SK-N-SH (cell line): ENCODE measurements at places on chromosomes 2 and 18.

- no peak for DNase-seq
Observed at GRCh38 chr2:64781711-64782390, 128.1 kb upstream of the SERTAD2 start.

- no peak for DNase-seq
Observed at GRCh38 chr2:241961454-241961853, 91.9 kb downstream of the RTP5 start.

DNA sequence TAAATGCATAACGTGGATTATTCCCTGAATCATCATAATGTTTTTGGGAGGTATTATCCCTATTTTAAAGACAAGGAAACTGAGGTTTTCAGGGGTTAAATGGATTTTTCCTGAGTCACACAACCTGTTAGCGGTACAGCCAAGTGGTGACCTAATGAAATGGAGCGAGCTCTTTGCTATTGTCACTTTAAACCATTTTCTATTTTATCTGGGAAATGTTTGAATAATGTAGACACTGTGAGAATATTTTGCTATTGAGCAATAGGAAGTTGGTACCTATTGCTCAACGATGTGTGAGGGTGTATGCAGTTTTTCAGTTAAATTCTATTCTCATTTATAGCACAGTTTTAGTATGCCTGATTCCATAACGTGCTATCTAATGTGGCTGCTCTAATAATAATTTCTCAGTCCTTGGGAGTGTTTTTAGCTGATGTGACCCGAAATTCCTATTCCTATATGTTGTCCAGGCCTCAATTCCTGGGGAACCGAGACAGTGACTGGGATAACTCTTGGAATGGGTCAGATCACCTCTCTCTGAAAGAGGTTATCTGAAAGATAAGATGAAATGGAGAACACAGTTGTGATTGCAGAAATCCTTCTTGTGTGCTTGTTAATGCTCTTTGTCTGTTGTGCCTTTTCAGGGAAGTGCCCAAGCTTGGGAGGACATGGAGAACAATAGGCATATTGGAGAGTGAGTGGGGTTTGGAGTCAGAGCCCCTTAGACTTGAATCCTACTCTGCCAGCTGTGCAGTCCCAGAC, 38.4 kb downstream of the ABCB11 start:
- no peak for DNase-seq

GRCh38 chr2:26190369-26190768, 17.5 kb downstream of the GAREM2 start:
- peak; percentile 20 for DNase-seq

- DNase-seq: no peak
Observed at GRCh38 chr18:9135912-9136314, 668 bp upstream of the ANKRD12 start.

GRCh38 chr18:79877163-79878091, 74.0 kb downstream of the SLC66A2 start:
- peak; percentile 52 for DNase-seq

DNA sequence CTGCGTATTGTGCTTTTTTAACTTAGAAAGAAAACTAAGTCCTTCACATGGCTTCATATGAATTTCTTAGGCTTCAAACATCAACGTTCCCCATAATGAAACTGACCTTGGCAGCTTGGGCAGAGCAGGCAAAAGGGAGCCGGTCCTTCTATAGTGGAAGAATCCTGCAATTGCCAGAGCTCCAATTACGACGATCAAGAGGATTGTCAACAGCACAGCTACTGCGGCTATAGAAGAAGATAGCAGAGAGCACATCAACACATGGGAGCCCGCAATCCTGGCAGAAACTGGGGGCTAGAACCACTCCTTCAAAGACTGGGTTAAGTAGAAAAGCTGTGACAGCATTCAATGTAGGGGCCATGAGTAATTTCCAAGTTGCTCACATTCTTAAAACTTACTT, 69.8 kb downstream of the DHRS9 start:
- DNase-seq: no peak

- DNase-seq: peak; percentile 19
Observed at GRCh38 chr2:165401285-165401852, 68.1 kb upstream of the CSRNP3 start.

GRCh38 chr2:95530734-95531133, 46.2 kb upstream of the TRIM43B start:
- no peak for DNase-seq

DNA sequence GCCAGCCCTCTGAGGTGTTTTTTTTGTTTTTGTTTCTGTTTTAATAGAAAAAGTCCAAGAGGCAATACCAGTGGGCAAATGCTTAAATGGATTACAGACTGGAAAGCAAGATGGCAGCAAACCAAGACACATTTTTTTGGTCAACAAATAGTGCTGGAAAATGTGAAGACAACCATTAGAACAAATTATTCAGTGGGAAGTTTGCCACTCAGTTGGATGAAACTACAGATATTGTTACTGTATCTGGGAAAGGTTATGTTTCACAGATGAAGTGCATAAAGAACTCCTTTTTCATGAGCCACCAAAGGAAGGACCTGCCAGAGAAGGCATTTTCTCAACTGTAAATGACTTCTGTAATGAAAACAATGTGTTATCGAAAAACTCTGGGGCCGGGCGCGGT, 93.0 kb upstream of the ODC1 start:
- DNase-seq: no peak
